Heart right ventricle (tissue), 16 donors: ENCODE measurements at places on chromosomes 1 and 21. TPM values are rescaled to one million over a fixed set of nuclear protein-coding genes. Genes with fewer than 3 reads are reported as not detected.

DNA sequence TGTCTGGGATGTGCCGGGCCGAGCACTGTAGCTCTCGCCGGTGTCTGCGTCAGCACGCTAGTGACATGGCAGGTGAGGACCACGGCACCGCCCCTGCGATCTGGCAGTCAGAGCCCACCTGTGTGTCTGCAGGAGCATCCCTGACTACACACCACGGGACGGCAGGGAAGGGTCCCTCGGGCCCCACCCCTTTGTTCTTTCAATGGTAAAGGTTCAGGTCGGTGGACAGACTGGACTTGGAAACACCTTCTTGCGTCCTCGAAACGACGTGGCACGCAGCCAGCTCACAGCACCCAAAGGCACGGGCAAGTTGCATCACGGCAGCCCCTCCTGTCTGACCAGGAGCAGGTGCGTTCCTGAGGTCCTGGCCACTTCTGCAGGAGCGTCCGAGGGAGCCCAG lies 3.7 kb upstream of the SAMD11 start:
- no peak for DNase-seq

DNA sequence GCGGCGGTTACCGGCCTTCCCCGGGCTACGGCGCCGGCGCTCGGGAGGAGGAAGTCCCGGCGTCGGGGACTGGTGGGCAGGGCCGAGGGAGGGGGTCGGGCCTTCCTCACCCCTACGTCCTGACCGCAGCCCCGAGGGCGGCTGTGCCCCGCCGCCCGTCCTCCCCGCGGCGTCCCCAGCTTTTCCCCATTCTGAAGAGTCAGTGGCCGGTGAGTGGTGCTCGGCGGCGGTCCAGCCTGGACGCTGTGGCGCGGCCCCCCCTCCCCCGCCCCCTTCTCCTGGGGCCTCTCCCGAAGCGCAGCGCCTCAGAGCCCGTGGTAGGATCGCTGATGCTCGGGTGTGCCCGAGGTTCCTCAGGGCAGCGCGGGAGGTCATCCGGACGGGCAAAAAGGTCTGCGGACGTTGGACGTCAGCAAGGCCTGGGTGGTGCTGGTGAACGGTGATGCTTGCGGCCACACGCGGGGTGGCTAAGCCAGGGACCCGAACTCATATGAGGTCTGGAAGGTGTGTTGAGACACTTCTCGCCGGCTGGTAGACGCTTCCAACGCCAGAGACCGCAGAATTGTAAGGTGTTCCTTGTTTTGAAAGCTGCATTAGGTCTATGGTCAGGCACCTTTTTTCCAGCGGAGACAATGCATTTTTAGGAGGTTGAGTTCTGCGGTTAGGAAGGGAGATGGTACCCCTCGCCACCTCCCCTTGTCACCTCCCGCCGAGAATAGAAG lies 725 bp downstream of the SLC25A33 start:
- DNase-seq = peak; percentile 32

- DNase-seq = no peak
Measured at GRCh38 chr1:91806769-91807700, 78.9 kb downstream of the TGFBR3 start.

DNA sequence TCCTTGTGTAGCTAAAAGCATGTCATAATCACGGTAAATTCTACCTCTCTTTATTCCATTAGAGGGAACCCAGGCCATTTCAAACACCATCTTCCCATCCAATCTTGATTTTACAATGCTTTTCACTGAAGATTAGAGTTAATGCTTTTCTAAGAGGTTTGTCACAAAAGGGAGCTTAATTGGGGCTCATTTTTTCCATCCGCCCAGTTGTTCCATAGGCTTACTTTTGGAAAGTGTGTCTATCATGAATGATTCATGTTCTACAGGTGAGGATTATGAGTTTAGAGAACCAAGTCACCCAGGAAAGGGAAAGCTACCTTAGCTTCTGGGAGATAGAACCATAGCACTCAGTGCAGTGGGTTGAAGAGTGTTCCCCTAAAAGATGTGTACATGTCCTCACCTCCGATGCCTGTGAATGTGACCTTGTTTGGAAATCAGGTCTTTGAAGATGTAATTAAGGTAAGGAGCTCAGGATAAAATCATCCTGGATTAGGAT lies 286.9 kb upstream of the RUNX1 start:
- DNase-seq = no peak

DNA sequence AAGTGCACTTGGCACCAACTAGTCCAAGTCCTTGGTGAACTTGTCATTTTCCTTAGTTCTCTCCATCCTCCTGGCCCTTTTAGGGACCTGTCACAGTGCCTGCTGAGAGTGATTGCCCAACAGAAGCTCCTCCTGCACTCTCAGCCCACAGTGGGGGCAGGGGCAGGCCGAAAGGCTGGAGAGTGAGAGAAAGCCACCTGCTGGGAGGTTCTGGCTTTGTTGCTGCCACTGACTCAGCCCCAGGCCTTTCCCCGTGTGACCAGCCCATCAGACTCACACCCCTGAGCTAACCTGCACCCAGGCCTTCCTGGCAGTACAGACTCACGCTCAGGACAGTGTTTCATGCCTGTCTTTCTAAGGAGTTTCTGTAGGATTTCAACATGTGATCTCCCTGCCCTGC lies 17.1 kb upstream of the PROK1 start:
- DNase-seq = peak; percentile 23

DNA sequence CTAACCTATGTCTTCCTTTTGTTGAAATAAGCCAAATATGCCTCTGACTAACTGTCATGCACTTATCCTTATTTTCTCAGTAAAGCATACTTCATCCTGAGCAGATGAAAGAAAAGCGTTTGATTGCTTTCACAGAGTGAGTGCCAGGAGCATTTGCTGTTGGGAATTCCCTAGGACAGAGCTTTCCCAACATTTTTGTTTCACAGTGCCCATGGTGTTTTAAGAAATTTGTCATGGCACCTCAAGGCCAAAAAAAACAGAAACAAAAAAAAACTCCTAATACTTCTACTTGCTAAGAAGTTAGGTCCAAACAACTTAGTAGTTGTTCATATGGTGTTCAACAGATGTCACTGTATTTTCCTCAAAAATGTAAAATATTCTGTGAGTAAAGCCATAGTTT lies 120.8 kb upstream of the BMP8A start:
- DNase-seq = no peak

DNA sequence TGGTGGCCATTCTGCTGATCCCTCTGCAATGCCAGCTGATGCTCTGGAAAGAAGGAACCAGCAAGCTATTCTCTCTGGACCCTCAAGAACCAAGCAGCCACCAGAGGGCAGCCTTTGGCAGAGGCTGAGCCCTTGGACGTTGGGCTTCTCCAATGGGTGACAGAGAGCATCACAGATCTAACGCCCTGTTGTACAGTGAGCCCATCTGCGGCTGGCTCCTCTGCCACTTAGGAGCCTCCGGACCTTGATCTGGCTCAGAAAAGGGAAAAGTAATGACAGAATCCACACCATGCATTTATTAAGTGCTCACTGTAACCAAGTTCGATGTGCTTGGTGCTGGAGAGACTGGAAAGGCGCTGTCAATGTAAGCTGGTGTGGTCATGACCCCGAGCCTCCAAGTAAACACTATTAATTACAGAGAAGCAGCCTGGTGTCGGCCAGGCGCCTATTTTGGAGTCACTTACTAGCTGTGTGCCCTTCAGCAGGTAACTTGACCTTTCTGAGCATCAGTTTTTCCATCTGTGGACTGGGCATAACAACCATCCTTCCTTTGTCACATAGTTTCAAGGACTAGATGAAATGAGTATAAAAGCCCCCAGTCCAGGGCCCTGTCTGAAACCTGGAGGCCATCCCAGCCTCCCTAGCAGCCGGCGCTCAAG lies 34.9 kb downstream of the ECE1 start:
- peak; percentile 89 for DNase-seq

DNA sequence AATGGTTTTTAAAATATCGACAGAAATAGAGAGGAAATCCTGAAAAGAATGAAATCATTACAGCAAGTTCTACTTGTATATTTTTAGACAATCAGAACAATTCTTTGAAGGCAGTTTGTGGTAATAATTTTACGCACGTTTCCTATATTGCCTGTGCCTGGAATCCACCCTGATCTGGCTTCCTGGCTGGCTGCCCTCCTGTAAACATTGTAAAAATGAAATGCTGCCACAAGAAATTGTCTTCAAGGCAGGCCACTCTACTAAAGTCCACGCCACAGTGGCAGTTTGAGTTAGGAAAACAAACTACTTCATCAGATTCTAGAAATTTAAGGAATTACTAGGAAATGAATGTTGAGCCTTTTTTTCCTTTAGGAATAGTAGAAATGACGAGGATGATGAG lies 454.5 kb upstream of the NR5A2 start:
- no peak for DNase-seq

DNA sequence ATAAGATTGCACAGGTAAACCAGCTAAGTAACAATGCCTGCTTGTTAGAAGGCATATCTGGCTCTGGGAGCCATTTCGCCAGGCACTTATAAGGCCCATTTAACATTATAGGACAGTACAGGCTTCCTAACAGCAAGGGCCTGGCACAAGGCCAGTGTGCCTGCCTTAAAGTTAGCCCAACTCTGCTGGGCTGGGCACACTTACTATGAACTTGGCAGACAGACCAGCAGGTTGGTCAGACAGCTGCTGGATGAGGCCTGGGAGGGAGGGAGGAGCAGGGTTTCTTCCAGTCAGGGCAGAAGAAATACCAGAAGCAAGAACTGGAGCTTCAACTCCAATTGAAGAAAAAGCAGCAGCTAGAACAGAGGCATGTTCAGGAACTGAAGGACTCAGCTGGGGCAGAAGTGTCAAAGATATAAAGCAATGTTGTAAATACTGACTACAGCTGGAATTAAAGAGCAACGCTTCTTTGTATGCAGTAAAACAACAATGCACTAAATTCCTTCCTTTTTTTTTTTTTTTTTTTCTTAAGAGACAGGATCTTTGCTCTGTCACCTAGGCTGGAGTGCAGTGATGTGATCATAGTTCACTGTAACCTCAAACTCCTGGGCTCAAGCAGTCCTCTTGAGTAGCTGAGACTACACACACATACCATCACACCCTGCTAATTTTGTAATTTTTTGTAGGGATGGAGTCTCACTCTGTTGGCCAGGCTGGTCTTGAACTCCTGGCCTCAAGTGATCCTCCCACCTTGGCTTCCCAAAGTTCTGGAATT lies 4.9 kb downstream of the CACHD1 start:
- DNase-seq = peak; percentile 66

- DNase-seq = no peak
Measured at GRCh38 chr1:20630729-20631128, 2.5 kb upstream of the PINK1 start.

DNA sequence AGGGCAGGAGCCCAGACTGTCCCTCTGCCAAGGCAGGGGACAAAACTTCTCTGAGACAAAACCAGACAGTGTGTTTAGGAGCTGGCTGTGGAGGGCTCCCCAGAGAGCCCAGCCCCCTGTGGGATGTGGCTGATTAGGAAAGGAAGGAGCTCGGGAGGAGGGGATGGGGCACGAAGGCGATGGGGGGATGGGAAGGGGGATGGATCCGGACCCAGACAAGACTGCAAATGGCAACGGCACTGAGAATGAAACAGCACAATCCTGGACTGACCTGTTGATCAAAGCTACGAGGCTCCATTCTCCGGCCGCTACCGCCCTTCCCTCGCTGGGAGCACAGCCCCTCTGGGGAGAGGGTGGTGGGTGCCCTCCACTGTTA lies 33.1 kb downstream of the FOXO6 start:
- DNase-seq = no peak

DNA sequence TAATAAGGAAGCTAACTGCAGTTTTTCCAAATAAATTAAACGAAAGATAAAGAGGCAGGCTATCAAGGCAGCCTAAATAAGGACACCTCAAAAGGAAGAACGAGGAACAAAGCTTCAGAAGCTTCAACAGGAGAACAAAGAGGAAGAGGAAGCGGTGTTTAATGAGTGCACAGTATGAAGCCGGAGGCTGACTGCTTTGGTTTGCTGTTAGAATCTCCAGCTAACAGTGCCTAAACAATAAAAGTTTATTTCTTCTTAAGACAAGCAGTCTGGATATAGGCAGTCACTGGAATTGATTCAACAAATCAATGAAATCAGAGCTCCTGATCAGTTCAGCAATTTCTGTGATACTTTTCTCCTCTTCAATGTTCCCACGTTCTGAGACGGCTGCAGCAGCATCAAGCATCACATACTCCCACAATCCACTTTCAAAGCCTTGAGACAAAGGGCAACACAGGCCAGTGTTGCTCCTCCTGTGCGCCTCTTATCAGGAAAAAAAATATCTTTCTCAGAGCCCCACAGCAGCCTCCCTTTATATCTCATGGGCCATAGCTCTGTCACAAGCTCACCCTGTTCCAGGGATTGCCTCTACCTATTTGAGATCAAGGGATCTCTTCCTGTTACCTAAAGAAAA lies 365.6 kb upstream of the ST6GALNAC5 start:
- no peak for DNase-seq

- DNase-seq = no peak
Measured at GRCh38 chr1:200624679-200625335, 4.3 kb upstream of the KIF14 start.

GRCh38 chr1:234708700-234709395 lies 98.9 kb upstream of the IRF2BP2 start:
- no peak for DNase-seq

GRCh38 chr21:38354746-38355145 lies 98.0 kb downstream of the KCNJ15 start:
- no peak for DNase-seq

DNA sequence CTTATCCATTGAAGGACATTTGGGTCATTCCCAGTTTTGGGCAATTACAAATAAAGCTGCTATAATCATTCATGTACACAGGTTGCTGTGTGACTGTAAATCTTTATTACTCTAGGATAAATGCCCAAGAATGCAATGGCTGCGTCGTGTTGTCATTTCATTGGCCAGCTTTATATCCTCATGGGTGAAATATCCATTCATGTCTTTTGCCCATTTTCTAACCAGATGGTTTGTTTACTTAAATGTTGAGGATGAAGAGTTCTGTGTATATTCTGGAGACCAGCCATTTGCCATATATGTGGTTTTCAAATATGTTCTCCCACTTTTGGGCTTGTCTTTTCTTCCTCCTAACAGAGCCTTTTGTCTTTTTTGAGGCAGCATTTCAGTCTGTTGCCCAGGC lies 25.3 kb downstream of the TRIM11 start:
- DNase-seq = no peak

- peak; percentile 23 for DNase-seq
Measured at GRCh38 chr1:152479792-152480595, 30.6 kb upstream of the LCE5A start.

DNA sequence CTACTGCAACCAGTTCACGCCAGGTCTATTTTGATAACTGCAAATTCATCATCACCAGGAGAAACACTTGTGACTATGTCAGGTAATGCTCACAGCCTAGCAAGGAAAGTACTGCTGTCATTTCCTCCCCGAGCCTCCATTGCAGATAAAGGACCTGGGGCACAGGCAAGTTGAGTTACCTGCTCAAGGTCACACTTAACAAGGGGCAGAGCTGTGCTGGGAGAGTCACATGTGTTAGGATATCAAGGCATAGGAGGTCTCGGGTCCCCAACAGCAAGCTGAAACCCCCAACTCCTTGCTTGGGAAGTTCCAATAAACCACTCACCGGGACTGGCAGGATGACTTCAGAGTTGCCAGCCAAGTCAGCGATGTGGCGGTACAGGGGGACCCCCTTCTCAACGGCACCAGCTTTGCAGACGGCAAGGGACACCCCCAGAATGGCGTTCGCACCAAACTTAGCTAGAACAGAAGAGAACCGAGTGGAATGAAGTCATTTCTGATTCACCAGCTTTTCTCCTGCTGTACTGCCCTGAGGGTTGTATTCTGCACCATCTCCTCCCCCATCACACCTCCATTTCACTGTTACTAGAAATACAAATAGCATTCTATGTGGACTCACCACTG lies 11.6 kb downstream of the ENO1 start:
- no peak for DNase-seq

OSCP1 gene
- polyA plus RNA-seq = 2.1 TPM

PCP4 gene
- 6.9 TPM for polyA plus RNA-seq

TMOD4 gene
- polyA plus RNA-seq = 0.88 TPM

DENND1B gene
- 1.5 TPM for polyA plus RNA-seq

CD160 gene
- polyA plus RNA-seq = not detected
